ENCODE measurements at places on chromosomes 4 and X. TPM values are rescaled to one million over a fixed set of nuclear protein-coding genes. Genes with fewer than 3 reads are reported as not detected.
A peak's percentile ranks its signal among the peaks of the same experiment; 100 is the strongest.

Gene CXCL5
- 0.55 TPM for total RNA-seq

Gene ATP8A1
- 70.5 TPM for total RNA-seq

Gene AADAT
- 3.8 TPM for total RNA-seq

Gene CXXC4
- total RNA-seq: 1.4 TPM

Gene CT45A1
- not detected for total RNA-seq

Gene GNPDA2
- 6.2 TPM for total RNA-seq

DNA sequence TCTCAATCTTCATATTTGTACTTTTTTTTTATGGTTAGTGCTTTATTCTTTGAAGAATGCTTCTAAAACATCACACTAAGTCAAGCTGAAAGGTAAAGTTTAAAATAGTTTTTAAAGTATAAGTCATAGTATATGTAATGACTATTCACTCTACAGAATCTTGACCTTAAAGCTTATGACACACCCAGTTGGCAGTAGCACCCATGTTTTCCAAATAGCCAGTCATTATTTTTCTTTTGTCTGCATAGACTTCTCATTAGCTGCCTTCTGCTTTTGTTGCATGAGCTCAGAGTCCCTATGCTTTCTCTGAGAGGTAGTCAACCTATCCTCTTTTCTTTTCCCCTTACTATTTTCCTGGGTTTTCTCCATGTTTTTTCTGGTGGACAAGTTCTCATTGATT lies 231.5 kb downstream of the PCDH18 start:
- DNase-seq: no peak

DNA sequence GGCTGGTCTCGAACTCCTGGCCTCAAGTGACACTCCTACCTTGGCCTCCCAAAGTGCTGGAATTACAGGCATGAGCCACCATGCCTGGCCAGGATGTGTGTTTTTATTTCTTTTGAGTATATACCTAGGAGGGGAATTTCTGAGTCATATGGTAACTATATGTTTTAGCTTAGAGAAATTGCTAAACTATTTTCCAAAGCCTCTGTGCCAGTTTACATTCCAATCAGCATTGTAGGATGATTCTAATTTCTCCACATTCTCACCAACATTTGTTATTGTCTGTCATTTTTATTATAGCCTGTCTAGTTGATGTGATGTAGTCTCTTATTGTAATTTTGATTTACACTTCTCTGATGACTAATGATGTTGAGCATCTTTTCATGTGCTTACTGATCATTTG lies 1576.0 kb downstream of the RPA4 start:
- DNase-seq: no peak

DNA sequence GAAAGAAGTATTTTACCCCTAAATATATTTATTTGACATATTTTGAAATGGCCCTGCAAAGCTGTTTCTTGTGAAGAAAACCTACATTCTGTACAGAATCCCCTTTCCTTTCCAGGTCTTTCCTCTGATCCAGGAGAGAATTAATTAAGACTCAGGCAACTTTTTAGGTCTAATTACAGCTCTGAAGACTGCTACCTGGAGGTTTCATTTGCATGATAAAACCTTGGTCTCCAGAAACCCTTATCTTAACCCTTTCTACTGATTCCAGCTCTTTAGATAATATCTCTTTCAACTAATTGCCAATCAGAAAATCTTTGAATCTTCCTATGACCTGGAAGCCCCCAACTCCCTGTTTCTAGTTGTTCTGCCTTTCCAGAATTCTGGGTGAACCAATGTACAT lies 224.0 kb downstream of the FAM47A start:
- DNase-seq: no peak

DNA sequence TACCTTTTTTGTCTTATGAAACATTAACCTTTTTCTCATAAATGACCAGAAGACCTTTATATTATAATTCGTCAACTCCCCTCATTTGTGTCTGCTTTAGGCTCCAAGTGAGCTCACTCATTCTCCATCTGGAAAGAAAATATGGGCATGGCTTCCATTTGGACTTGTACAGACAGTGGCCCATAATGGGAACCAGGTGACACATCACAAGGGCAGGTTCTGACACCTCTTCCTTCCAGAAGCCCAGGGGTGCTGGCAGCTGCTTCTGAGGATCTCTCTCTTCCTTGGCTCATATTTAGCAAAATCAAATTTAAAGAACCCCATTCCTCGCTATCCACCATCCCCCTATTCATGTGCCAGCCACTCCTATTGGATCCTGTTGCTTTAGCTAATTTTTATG lies 69.6 kb downstream of the CD38 start:
- no peak for DNase-seq

GRCh38 chr4:176321589-176321988 lies 1.8 kb downstream of the SPCS3 start:
- no peak for DNase-seq

- no peak for DNase-seq
Observed at GRCh38 chr4:99414401-99414800, 20.7 kb downstream of the ADH7 start.

DNA sequence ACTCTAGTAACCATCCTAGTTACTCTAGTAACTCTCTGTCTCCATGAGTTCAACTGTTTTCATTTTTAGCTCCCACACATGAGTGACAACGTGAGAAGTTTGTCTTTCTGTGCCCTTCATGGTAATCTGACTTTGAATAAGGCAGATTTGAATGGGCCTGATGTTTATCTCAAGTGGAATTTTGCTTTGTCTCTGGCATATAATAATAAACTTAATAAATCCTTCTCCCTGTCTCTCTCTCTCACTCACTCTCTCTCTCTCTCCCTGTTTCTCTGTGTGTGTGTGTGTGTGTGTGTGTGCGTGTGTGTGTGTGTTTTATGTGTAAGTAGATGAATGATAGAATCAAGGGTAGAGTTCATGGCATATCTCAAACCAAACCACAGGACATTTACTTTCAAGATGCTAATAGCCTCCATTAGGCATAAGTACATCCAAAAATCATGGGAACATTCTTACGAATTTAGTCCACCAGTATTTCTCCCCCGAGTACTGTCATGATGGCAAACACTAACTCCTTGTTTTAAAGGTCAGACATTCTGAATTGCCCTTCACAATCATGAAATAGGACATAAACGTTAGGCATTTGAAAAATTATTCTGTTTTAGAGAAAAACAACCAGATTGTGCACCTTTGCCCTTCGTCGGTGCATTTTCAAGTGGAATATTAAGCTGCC lies 193.1 kb downstream of the SPATA18 start:
- DNase-seq: no peak

- DNase-seq: no peak
Observed at GRCh38 chrX:150229481-150229880, 133.6 kb upstream of the MAMLD1 start.

DNA sequence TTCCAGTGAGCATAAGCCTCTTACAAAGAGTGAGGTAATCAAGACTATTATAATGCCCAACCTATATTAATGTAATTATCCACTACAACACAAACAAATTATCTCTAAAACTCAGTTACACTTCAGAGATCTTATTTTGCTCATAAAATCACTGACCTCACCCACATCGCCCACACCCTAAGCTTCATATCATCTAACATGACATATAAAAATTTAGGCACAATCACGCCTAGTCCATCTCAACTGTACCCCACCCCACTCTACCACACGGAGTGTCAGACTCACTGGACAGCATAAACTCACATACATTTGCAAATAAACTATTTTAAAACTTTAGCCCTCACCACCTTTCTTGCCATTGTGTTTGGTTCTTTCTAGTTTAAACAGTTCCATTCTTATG lies 252.4 kb downstream of the PCDH7 start:
- DNase-seq: no peak

- no peak for DNase-seq
Observed at GRCh38 chr4:141610365-141610764, 26.0 kb upstream of the IL15 start.

- peak; percentile 39 for DNase-seq
Observed at GRCh38 chr4:128810331-128810870, 901 bp downstream of the JADE1 start.

DNA sequence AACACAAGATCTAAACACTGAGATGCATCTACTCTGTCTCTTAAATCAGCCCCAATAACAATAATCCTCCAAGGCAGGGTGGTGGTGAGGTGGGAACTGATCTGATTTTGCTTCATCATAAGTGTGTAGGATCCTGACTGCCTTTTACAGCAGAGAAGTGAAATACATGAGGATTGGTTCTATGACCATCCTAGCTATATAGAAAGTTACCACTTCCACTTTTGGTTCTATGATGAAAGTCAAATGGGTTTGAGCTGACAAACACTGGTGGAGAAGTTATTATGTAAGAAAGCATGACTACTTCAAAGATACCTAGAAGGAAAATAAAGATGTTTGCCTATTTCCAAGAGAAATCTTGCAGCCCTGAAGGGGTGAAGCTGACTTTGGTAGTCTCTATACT lies 181.6 kb downstream of the NKX6-1 start:
- DNase-seq: no peak

- DNase-seq: no peak
Observed at GRCh38 chr4:40299811-40300292, 35.3 kb upstream of the CHRNA9 start.

- no peak for DNase-seq
Observed at GRCh38 chr4:155659176-155659575, 7.5 kb upstream of the GUCY1A1 start.

GRCh38 chr4:172836661-172837060 lies 331.9 kb upstream of the GALNT7 start:
- DNase-seq: no peak

DNA sequence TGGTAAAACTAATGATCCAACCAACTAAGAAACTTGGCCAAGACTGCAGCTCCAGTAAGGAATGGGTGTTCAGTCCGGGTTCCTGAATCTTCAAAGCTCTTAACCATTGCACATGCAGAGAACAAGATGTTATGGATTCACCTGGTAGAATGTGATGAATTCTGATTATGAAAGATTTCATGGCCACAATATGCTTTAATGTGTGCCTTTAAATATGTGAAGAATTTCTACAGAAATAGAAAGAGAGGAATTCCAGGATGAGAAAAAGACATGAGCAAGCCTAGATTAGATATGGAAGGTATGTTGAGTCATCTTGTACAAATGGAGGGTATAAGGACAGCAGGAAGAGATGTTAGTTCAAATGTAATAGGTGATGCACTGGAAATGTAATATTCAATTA lies 472.2 kb upstream of the TENM3 start:
- DNase-seq: no peak

- no peak for DNase-seq
Observed at GRCh38 chrX:74453178-74453577, 31.9 kb downstream of the SLC16A2 start.

DNA sequence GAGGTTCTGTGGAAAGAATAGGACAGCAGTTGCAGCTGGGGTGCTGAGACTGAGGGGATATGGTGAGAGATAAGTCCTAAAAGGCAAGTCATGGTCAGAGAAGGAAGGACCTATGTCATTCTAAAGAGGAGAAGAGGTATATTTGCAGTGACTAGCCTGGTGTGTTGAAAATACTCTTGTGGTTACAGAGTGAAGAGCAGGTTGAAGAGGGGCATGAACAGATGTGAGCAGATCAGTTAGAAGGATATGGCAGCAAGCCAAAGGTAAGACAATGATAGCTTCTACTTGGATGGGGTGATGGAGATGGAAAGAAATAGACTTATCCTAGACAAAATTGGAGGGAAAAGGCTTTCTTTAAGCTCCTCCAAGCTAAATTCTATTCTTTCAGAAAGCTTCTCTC lies 469.8 kb upstream of the CPEB2 start:
- DNase-seq: no peak
